T-cell (primary cell): ENCODE measurements at places on chromosomes 2 and 18. TPM values are rescaled to one million over a fixed set of nuclear protein-coding genes. Genes with fewer than 3 reads are reported as not detected.

GRCh38 chr2:144364944-144365738 lies 154.8 kb downstream of the ZEB2 start:
- no peaks in the 10 kb centered on the region for H3K27me3 ChIP-seq
- H3K4me1 ChIP-seq, result no peaks in the 10 kb centered on the region
- H3K36me3 ChIP-seq, result no peaks in the 10 kb centered on the region
- H3K4me3 ChIP-seq, result no peak overlapping the region
- DNase-seq, result no peak
- H3K27ac ChIP-seq, result no peak overlapping the region

DNA sequence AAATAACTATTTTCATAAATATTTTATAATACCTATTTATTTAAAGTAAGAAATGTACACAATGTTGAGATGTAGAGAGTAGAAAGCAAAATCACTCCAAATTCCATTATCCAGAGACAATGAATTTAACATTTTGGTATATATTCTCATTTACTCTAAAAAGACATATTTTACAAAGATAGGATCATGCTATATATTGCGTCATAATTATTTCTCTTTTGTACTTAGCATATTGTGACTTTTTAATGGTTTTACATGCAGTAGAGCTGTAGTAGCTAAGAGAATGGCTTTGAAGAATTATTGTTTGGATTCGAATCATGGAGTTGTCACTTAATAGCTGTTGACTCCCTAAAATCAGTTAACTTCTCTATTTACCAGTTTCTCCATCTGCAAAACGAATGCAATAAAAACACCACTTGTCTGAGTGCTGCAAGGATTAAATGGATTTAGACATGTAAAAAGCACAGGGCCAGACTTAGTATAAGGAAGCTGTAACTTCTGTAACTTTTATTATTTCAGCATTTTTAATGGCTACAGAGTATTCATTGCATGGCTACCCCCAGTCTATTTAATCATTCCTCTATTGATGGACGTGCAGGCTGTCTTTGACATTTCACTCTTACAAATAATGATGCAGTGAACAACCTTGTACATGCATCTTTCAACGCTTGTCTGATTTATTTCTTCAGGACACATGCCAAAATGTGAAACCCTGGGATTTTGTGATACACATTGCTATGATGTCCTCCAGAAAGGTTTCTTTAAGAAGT lies 33.2 kb downstream of the KCNS3 start:
- H3K27me3 ChIP-seq, result peaks cover 6% of the 10 kb centered on the region
- H3K27ac ChIP-seq, result no peak overlapping the region
- no peak overlapping the region for H3K4me3 ChIP-seq
- no peaks in the 10 kb centered on the region for H3K4me1 ChIP-seq
- DNase-seq, result no peak

The UGT1A10 gene
- total RNA-seq, result not detected

DNA sequence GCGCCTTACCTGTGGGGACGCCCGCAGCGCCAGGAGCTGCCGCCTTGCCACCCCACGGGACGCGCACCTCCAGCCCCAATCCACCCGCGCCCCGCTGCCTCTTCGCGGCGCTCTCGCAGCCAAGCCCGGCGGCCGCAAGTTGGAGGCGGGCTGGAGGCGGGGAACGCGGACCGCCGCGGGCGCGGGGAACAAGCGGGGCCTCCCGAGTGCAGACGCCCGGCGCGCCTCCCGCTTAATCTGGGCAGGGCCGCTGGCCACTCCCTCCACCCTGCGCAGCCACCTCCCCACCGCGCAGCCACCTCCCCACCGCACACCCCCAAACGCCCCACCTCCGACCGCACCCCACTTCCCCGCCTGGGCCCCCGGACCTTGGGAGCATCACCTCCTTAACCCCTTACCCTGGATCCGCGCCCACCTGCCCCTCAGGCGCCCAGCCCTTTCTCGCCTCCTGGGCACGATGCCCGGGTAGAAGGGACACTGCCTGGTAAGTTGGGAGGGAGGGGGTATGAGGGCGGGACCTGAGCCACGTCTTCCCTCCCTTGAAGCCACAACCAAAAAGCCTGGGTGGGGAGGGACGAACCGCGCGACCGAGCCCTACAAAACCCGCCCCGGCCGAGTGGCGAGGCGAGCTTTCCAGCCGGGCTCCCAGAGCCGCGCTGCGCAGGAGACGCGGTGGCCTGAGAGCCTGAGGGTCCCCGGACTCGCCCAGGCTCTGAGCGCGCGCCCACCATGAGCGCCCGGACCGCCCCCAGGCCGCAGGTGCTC lies at the start of the genes COL4A3 and COL4A4:
TSS of gene COL4A3 (plus strand) at position 627 of the 765 bp plus-strand sequence. CDS start at position 730, 103 bp downstream.
TSS of gene COL4A4 (minus strand) at position 208 of the 765 bp plus-strand sequence. CDS start 16,722 bp downstream, outside the sequence.
- H3K4me1 ChIP-seq, result no peaks in the 10 kb centered on the region
- H3K27ac ChIP-seq, result no peak within 1 kb of the TSS
- DNase-seq, result no peak
- no peak within 1 kb of the TSS for H3K4me3 ChIP-seq
- no peaks in the 10 kb centered on the region for H3K36me3 ChIP-seq

DNA sequence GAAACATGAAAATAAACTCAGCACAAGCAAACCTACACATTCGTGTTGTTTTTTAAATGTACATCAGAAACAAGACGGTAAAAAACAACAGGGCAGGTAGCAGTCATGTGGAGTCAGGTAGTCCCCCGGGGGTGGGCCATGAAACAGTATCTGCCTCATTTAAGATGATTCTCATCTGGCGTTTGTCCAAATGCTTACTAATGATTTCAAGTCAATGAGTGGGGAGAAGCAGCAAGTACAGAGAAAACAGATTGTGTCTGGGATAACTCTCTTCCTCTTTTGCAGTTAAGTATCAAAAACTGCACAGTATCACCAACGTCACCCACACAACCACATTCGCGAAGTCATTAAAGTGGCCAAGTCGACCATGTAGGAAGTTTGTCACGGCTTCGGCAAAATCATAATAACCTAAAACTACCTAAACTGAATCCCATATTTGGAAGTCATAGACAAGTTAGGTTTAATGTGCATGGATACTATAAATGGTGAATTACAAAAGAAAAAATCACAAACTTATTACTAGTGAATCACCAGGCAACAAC lies 1.3 kb downstream of the LAPTM4A start:
- no peaks in the 10 kb centered on the region for H3K27me3 ChIP-seq

GRCh38 chr18:23135550-23136325 lies 453 bp downstream of the CABLES1 start:
- no peak overlapping the region for H3K27ac ChIP-seq
- no peaks in the 10 kb centered on the region for H3K36me3 ChIP-seq
- DNase-seq, result peak; percentile 51
- H3K27me3 ChIP-seq, result peaks cover 42% of the 10 kb centered on the region
- peak overlapping the region; percentile 67 for H3K4me3 ChIP-seq

The CD226 gene
- 32.2 TPM for total RNA-seq
